ENCODE measurements at places on chromosomes 1 and 21.

DNA sequence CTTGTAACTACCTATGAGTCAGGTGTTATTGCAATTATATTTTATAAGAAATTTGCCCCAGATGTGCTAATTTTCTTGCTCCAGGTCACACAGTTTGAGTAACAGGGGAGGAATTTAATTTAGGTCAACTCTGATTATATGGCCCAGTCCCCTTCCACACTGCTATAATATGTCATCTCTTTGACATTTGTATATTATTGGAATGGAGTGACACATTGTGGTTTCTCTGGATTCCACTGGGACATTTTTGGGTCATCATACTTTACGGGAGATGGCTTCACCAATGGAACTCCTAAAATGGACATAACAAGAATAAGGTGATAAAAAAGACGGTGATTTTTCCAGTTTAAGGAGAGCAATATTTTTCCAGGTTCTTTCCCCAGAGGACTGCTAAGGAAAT, 191.2 kb downstream of the DISC1 start:
- DNase-seq, result peak; percentile 35

GRCh38 chr21:46124083-46124925, 26.4 kb downstream of the COL6A2 start:
- no peak for DNase-seq

DNA sequence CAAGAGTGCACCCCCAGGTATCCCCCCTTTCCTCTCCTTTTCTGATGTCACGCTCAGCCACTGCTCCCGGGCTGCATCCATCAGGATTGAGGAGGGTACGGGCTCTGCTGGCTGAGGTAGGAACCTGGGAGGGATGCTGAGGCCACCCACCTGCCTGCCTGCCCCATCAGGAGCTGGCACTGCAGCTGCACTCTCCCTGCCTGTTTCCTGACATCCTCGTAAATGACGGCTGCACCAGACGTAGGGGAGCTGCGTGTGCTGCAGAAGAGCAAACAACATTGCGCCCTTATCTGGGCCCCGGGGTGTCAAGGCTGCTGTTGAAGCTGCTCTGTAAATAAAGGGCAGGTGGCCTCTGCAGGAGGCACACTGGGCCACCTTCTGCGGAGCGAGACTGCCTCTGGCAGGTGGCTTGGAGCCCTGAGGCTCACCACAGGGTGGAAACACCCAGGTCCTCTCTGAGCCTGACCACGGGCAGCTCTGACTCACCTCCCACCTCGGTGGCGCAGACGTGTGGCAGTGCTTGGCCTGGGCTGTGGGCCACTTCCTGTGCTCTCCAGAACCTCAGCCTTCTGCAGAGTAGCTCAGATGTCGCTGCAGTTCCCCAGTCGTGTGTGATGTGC, 30.9 kb downstream of the SNAP47 start:
- DNase-seq, result no peak

GRCh38 chr1:6097824-6098223, 52.1 kb downstream of the KCNAB2 start:
- no peak for DNase-seq

GRCh38 chr1:211697356-211697755, 21.9 kb upstream of the NEK2 start:
- no peak for DNase-seq

GRCh38 chr21:27487676-27488075, 520.8 kb upstream of the ADAMTS5 start:
- no peak for DNase-seq

DNA sequence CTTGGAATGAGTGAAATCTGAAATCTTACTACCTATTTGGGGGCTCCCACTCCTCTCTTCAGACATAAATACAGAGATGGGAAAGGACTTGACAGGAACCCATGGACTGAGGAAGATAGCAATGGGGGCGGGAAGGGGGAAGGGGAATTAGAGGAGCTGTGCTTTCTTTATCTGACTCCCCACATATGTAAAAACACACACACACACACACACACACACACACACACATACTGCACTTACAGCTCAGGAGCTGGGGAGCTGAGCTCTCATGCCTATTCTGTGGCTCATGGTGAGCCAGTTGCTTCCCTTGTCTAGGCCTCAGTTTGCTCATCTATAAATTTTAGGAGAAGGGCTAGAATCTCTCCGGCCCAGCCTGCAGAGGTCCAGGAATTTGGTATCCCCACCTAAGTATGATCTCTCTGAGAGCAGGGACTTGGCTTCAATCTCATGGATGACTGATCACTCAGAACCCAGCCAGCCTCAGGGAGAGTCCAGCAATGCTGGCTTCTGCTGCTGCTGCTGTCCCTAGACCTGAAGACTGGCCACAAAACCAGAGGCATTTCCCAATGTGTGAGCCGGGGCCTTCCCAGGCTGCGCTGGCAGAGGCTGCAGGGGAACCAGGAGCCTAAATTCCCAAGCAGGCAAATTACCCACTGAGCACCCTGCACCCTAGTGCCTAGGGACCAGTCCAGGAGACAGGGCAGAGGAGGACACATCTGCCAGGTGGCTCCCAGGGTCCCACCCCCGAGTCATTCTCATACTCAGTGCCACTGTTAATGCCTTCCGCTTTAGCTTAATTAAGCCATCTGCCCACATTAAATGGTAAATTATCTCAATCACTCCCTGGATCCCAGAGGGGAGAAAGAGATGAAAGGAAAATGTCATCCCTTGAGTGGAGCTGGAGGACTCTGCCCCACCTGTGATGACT, 57.5 kb upstream of the RBM15 start:
- DNase-seq, result peak; percentile 24

- DNase-seq, result no peak
Observed at GRCh38 chr1:4586611-4587160, 67.7 kb upstream of the AJAP1 start.

GRCh38 chr1:199937161-199937560, 90.3 kb upstream of the NR5A2 start:
- DNase-seq, result no peak

DNA sequence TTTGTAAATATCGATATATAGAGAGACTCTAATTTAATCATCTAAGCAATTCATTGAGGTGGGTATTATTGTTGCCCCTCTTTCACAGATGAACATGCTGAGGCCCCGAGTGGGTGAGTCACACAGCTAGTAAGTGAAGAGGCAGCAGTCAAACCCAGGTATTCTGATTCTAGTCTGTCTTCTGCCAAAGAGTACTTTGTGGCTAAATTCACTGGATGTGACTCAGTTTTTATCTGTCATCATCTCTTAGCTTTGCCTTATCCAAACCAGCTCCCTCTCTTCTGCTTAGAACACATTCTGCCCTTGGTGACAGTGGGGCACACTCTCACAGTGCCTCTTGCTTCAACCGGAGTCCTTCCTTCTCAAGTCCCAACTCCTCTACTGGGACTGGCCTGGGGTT, 11.5 kb downstream of the FCRL5 start:
- DNase-seq, result no peak

DNA sequence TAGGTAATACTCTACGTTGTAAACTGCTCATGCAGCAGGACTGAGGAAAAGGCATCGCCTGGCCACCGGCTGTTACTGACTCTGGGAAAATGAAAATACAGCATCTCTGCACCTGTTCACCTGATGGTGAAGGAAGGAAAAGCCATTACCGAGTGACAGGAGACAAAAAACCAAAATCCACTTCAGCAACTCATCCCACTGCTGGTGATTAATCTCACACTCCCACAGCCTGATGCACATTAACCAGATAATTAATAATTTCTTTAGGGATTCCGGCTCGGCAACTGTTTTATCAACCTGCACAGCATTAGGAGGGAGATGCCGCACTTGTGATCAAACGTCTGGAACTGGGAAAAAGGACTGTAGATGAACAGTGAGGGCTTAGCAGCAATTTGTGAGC, 183.9 kb upstream of the ESRRG start:
- no peak for DNase-seq

DNA sequence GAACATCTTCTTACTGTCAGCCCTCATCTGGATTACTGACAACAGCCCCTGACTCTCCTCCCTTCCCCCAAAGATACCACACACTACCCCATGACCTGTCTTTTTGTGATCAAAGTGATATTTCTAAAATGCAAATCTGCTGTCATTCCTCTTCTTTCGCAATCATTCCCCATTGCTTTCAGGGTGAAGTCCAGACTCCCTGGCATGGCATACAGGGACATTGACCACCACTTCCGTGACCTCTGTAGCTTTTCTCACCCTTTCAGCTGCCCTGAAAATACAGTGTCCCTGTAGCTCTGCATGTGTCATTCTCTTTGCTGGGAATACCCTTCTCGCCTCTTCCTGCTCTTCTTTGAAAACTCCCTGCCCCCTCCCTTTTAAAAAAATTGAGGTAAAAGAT, 4.1 kb downstream of the SERINC2 start:
- DNase-seq, result no peak

DNA sequence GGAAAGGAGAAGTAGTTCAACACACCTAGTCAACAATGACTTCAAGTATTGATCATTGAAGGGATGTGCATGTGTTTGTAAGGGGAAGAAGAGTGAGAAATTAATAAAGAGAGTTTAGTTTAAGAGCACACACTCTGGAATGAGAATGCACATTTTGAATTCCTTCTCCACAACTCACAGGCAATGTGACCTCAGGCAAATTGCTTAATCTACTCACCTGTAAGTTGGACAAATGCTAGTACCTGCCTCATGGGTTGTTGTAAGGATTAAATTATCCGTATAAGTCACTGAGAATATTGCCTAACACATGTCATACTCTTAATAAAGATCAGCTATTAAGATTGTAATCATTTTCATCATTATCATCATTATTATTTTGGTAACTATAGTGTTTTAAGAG, 204.0 kb upstream of the NFIA start:
- no peak for DNase-seq

GRCh38 chr21:42145569-42146272, 73.2 kb upstream of the ABCG1 start:
- DNase-seq, result peak; percentile 54

GRCh38 chr21:42066521-42066920, 4.6 kb upstream of the UMODL1 start:
- no peak for DNase-seq

- no peak for DNase-seq
Observed at GRCh38 chr1:213649373-213649772, 338.4 kb upstream of the PROX1 start.

DNA sequence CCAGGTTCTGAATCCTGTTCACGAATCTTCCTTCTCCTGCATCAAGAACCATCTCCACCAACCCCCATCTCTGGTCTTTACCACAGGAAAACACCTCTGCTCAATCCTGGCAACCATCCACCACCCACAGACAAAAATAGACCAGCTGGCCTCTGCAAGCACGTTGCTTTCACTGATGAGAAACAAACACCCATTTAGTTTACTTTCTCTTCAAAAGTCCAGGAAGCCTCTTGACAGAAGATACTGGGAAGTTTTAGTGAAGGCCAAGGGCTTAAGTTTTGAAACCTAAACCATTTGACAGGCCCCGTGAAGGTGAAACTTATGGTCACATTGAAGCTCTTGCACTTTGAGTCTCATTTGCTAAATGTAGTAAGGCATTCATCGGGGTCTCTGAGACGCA, 122.6 kb upstream of the PPP2R5A start:
- DNase-seq, result peak; percentile 77

DNA sequence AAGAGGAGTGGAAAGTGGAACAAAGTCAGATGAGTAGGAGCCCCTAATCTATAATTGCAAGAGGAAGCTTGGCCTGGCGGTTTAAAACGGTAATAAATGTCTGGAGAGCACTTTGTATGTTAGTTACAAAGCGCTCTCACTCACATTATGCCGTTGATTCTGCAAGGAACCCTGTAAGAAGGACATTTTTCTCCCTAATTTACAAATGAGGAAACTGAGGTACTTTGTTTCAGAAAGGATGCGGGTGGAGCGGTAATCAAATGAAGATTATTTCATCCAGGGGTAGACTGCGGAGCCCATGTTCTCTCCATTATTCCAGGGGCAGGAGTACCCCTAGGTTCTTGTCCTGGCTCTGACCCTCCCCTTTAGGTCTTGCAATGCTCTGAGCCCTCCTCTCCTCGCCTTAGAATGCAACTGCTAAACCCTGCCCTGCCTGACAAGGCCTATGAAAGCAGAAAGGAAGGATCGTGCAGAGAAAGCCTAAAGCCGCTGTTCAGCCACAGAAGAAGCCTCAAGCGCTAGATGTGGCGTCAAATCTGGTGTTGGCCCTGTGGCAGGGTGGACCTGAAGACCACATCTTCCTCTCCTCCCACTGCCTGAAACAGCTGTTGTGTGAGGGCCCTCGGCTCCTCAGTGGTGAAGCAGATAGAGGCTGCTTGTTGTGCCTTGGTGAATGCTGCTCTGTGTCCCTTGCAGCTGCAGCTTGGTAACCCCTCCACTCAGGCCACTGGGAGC, 588 bp upstream of the PACC1 start:
- DNase-seq, result no peak

DNA sequence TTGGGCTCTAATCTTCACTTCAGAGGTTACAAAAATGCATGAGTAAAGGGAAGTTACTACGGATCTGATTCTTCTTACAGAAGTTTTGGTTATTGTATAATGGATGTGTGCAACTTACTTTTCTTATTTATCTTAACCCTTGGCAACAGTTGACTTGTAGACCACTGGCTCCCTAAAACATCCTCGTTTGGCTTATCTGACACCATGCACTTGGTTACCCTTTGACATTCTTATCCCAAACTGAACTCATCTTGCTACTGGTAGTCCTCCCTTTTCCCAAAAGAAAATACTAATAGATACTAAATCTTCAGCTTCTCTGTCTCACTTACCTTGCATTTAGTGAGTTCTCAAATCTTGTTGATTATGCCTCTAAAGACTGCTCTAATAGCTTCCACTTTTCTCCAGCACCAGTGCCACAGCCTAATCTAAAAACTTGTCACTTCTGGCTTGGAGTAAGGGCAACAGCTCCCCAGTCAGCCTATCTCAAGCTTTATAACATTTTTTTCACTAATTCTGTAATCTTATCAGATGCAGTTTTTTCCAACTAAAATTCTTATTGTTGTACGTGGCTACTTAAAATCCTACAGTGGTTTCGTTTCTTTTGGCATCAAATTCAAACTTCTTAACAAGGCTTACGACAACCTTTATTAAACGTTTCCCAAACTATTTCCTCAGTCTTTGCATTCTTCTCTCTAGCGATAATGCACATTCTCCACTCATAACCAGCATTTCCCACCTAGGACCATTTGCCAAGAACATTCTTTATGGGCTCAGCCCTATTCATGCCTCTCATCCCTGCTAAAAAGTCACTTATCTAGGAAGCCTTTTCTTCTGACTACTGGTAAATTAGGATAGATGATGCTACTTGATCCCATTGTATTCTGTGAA, 204.2 kb downstream of the KCNT2 start:
- peak; percentile 6 for DNase-seq

GRCh38 chr1:8797216-8797615, 20.2 kb downstream of the RERE start:
- no peak for DNase-seq

- peak; percentile 82 for DNase-seq
Observed at GRCh38 chr1:55275941-55276341, 60.8 kb upstream of the USP24 start.

- peak; percentile 77 for DNase-seq
Observed at GRCh38 chr1:151455966-151456365, 3.3 kb downstream of the POGZ start.

All from AG10803 (cell line).